ENCODE measurements at places on chromosomes 4 and X. TPM values are rescaled to one million over a fixed set of nuclear protein-coding genes. Genes with fewer than 3 reads are reported as not detected.

DNA sequence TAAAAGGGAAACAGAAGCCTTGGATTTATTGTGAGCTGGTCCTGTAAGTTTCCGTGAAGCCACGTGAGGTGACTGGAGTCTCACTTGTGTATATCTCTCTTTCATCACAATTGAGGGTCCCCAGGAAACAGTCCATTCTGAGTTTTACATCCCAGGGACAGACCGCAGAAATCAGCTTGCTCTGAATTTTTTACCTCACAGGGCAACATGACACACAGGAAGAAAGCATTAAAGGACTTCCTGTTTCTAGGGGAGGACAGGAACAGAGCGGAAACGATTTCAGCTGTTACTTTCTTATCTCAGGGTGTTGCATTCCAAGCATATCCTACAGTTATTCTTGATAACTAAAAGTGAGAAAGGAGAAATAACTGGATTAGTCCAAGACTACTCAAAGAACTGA lies 553.5 kb downstream of the TRAM1L1 start:
- no peak for DNase-seq

DNA sequence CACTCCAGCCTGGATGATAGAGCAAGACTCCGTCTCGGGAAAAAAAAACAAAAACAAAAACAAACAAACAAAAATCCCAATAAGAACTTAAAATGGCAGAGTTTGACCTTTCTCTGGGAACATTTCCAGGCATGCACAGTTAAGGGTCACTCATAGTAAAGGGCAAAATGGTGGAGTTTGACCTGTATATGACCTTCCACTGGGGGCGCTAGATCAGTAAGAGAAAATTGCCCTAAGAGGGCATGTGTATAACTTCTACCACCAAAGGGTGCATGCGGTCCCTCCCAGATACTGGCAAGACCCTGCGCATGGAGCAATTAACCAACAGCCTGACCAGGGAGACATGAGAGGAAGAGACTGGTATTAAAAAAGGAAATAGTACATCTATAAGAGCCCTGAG lies 177.2 kb downstream of the MOSPD2 start:
- DNase-seq, result no peak

GRCh38 chrX:63475200-63475599 lies 124.1 kb upstream of the SPIN4 start:
- DNase-seq, result no peak

GRCh38 chr4:146674829-146675570 lies 36.3 kb downstream of the POU4F2 start:
- DNase-seq, result no peak

- DNase-seq, result no peak
Measured at GRCh38 chr4:38659346-38659745, 4.7 kb upstream of the KLF3 start.

GRCh38 chr4:174324236-174324635 lies 40.5 kb downstream of the CEP44 start:
- no peak for DNase-seq

GRCh38 chr4:54543088-54543795 lies 114.5 kb upstream of the KIT start:
- no peak for DNase-seq

DNA sequence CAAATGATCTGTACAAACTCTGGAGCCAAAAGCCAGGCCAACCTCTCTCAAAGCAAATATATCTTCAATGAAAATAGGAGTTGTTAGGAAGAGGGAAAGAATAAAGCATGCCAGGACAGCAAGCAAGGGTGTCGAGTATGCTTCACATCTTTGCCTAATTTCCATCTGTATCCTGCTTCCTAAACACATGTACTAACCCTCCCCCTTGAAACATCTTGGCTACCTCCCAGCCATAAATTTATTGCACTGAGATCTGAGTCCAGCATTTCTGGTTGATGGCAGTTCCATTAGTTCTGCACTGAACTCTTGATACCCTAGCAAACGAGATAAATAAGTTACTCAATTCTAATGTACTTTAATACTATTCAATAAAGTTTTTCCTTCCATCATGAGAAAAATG lies 430.5 kb upstream of the TRAM1L1 start:
- DNase-seq, result no peak

- DNase-seq, result no peak
Measured at GRCh38 chr4:81120055-81120454, 89.5 kb downstream of the BMP3 start.

GRCh38 chr4:139767168-139767567 lies 101.5 kb downstream of the MGST2 start:
- no peak for DNase-seq

DNA sequence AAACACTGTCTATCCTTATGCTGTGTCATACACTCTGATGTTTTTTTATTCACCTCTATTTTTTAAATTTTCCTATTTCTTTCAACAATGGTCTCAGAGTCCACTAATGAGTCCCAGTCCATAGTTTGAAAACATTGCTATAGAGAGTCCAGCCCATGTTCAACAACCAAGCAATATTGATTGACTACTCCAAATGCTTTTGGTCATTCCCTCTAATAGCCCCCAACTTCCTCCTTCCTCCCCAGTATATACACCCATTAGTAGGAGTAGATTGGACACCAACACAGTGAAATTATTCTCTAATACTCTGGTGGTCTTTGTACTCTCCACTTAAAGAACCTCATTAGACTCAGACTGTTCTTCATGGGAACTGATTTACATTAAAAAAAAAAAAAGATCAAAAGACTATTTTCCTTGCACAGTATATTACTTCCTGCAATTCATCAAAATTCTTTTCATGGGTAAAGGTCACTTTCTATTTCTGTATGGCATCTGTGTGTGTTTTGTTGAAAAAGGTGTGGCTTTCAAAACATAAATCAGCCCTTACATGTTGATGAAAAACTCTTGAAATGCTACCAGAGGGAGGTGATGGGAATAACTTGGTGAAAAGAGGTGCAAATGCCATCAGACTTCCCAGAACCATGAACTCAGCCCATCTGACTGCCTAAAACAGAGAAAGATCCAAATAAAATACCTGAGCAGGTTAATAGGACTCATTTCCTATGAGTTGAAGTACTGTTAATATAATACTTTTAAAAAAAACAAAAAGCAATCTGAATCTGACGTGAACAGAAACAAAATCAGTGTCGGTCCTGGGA lies 250.3 kb upstream of the KLF3 start:
- DNase-seq, result no peak

DNA sequence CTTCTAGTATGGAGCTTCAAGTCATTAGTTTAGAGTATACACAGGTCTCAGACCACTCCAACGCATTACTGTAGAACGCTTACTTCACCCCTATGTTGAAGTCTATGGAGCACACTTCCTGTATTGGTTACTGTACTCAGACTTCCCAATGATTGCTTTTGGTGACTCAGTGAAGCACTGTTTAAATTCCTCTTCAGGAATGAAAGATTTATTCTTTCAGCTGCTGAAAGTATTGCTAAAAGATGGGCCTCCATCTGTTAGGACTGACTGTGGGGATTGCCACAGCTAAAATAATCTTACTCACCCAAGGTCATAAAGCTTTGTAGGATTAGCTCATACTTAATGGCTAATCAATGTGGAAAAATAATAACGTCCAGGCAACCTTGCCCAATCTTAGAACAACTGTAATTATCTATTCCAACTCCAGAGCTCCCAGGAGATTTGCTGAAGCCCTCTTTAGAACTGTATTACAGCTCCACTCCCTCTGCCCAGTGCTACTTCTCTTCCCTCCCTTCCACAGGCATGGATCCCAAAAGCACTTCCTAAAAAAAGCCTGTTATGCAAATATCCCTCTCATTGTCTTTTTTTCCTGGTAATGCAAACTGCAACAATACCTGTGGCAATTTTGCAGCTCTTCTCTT lies 281.9 kb upstream of the HS3ST1 start:
- DNase-seq, result no peak

OTC gene
- total RNA-seq, result not detected

ZNF718 gene
- 13.2 TPM for total RNA-seq

SERTM2 gene
- 1.1 TPM for total RNA-seq

ETDA gene
- total RNA-seq, result not detected

ZNF630 gene
- total RNA-seq, result 2.7 TPM

GPR34 gene
- not detected for total RNA-seq

F11 gene
- not detected for total RNA-seq

BEX4 gene
- total RNA-seq, result 2.2 TPM

FAAH2 gene
- total RNA-seq, result 7.8 TPM

SYP gene
- 23.3 TPM for total RNA-seq
